ENCODE measurements at places on chromosomes 5 and 9. TPM values are rescaled to one million over a fixed set of nuclear protein-coding genes. Genes with fewer than 3 reads are reported as not detected.
A peak's percentile ranks its signal among the peaks of the same experiment; 100 is the strongest.

The ECM2 gene
- polyA plus RNA-seq = 1.9 TPM

GRCh38 chr5:38319491-38319890, 61.1 kb downstream of the EGFLAM start:
- DNase-seq = no peak

The TGFBI gene
- polyA plus RNA-seq = 987 TPM

The C8G gene
- polyA plus RNA-seq = 0.60 TPM

The ECSCR gene
- 0.38 TPM for polyA plus RNA-seq

DNA sequence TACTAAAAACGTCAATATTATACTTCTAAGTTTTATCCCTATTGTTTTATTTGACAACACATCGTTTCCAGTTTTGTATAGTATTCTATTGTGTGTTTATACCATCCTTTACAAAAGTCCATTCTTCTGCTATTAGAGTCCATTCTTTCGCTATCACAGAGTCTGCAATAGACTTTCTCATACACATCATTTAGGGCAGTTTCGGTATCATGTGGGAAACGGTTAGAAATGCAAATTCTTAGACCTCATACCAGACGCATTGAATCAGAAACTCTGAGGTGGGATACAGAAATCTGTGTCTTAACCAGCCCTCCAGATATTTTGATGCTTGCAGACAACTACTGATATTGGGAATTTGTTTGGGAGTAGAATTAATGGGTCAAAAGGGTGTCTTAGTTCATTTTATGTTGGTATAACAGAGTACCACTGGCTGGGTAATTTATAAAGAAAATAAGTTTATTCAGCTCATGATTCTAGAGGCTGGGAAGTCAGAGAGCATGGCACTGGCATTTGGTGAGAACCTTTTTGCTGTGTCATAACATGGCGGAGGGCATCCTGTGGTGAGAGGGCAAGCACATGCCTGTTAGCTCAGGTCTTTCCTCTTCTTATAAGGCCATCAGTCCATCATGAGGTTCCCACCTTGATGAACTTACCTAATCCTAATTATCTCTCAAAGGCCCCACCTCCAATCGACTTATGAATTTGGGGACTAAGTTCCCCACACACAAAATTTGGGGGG, 21.1 kb downstream of the CARTPT start:
- no peak for DNase-seq

- DNase-seq = no peak
Measured at GRCh38 chr5:11164531-11165294, 403.7 kb upstream of the DAP start.

- DNase-seq = no peak
Measured at GRCh38 chr5:135367076-135367475, 32.0 kb downstream of the MACROH2A1 start.

DNA sequence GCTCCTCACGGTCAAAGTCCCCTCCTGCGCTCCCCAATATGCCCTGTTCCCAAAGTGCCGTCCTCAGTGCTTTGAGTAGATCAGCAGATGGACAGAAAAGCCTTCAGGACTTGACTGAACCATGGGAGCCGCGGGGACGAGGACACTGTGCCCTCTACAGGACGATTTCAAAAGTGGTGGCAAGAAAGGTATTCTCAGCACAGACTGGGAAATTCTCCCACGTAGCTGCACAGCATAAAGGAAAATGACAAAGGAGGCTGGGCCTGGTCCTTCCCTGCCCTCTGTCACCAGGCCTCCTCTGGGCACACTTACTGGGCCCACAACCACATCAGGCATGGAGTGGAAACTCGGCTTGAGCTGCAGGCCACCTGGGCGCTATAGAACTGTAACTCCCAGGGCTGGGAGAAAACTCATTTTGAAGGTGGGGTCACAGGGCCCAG, 16.7 kb upstream of the MTMR12 start:
- no peak for DNase-seq

- DNase-seq = peak; percentile 99
Measured at GRCh38 chr9:70601000-70601951, 186.8 kb upstream of the KLF9 start.

The CEL gene
- polyA plus RNA-seq = 0.49 TPM

The BARHL1 gene
- not detected for polyA plus RNA-seq

- DNase-seq = no peak
Measured at GRCh38 chr9:129166623-129167557, 11.2 kb downstream of the IER5L start.

The SPINK4 gene
- not detected for polyA plus RNA-seq

- no peak for DNase-seq
Measured at GRCh38 chr5:97628807-97629206, 445.8 kb upstream of the RIOK2 start.

GRCh38 chr5:132420706-132421272, 51.3 kb downstream of the SLC22A5 start:
- no peak for DNase-seq

The PCDHB7 gene
- polyA plus RNA-seq = 0.31 TPM

DNA sequence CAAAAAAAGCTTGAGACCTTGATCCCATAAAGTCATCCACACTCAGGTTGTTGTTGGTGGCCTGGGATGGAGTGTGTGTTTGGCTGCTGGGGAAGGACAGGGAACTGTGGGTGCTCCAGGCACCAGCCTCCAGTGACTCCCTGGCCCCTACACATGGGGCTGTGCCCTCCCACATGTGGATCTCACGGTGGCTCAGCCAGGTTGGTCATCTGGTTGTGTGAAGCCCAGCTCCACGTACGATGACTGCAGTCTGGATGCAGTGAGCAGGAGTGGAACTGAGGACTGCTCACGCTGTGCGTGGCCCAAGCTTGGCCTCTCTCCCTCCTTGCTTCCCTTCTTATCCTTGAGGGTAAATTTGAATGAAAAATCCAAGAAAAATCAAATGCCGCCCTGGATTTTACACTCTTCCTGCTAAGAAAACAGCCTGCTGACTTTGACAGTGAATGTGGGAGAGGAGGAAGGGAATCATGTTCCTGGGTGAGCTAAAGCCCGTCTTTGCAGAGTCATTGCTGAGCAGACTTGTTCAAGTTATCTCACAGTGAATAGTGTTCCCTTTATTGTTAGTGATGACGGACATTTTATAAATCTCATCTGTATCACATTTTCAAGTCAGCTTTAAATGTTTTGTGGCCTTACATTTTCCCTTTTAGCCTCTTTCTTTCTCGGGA, 65.1 kb upstream of the CACNA1B start:
- no peak for DNase-seq

- no peak for DNase-seq
Measured at GRCh38 chr9:26413611-26414010, 479.0 kb downstream of the CAAP1 start.

DNA sequence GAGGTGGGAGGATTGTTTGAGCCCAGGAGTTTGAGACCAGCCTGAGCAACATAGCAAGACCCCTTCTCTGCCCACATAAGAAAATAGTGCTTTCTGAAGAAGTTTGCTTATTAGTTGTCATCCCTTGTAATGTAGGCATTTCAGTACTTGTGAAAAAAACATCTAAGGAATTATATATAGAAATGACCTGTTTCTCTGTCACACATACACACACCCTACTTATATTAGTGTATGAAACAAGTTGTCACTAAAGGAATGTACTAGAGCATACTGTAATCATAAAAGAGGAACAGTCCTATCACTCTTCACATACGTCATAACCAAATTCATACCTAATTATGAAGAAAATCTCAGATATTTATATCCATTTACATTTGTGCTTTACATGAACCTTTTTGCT, 122.0 kb downstream of the NIPBL start:
- no peak for DNase-seq

DNA sequence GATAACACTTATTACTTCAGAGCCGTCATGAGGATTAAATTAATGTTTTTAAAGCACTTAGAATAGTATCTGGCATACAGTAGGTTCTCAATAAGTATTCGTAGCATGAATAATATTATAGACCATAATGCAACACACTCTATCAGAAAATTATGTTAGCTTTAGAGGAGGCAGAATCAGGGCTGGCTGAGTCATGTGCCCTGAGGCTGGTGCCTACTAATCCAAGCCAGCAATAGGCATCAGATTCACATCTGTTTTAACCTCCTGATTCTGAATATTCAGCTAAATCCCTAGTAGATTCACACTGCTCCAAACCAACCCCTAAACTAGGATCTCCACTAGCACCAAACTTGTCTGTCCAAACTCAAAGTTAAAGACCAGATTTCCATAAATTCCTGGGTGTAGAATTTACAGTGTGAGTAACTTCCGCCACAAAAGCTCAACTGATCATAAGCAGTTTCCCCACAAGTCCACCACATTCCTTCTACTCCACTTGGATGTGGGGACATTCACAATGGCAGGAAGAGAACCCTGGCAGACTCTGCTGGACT, 170.0 kb upstream of the DAPK1 start:
- no peak for DNase-seq

DNA sequence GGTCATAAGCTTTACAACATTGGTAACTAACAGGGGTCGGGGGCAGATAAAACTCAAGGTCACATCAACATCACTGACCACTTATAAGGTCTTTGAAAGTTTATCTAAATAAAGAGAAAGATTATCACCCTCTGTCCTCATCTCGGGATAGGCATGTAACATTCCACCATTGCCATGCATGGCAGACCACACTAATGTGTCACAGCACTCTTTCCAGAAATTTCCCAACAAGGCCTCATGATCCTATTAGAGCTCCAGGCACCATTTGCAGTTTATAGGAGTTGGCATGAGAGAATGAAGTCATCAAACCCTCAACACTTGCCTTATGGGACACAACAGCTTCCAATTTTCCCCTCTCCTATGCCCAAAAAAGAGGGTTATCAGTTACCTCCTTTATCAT, 31.9 kb upstream of the ZNF622 start:
- DNase-seq = no peak

The TLE1 gene
- 8.8 TPM for polyA plus RNA-seq

- DNase-seq = no peak
Measured at GRCh38 chr5:103973669-103974068, 411.1 kb upstream of the NUDT12 start.

The PCDHB5 gene
- 0.22 TPM for polyA plus RNA-seq

DNA sequence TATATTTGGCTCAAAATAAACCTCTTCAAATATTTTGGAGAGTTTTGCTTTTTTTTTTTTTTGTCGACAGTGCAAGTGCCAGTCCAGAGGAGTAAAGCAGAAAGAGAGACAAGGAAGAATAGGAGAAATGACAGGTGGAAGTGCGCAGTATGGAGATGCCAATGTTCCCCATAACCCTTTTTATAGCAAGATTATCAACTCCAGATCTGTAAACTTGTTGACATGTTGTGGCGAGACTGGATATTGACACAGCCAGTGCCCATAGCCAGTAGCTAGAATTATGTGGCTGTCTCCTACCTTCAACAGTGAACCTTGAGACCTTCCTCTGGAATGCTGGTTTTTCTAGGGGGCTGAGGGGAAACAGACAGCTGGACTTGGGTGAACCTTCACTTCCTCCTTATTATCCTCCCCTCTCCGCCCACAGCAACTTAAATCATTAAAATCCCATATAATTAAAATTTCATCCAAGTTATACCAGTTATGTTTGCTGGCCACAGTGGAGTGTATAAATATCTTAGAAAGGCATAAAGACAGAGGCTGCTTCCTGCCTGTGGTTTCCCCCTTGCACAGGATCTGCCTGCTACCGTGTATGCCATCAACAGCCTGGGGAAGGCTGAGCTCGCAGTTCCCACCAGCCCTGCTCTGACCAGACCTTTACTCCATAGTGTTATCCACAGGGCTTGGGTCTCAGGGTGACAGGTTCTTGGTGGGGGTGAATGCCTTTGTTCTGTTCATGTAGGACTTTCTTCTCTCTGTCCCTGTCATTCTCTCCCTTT, 112.3 kb upstream of the ANKH start:
- no peak for DNase-seq

GRCh38 chr5:161513942-161514341, 32.6 kb downstream of the GABRB2 start:
- no peak for DNase-seq

The CCL27 gene
- polyA plus RNA-seq = 0.12 TPM

GRCh38 chr5:125394661-125395280, 648.3 kb upstream of the ZNF608 start:
- no peak for DNase-seq

The SUSD3 gene
- 0.98 TPM for polyA plus RNA-seq

The OBP2B gene
- not detected for polyA plus RNA-seq

- no peak for DNase-seq
Measured at GRCh38 chr9:121353241-121354061, 16.6 kb downstream of the STOM start.

The PCDHGB3 gene
- 3.0 TPM for polyA plus RNA-seq

DNA sequence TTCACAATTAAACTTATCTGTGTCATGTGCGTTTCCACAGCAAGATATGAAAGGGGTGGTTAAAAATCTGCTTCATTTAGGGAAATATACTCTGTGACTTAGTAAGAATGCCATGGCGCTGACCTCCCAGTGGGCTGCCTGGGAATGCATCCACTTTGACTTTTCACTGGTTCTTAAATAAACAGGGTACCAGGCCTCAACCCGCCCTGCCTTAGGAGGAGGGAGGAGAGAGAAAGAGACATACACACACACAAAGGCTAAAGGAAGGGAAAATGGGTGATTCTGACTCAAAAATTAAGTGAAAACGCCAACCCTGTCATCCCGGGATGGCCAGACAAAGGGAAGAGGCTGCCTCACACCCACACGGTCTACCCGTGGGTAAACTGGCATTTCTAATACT, 122.1 kb downstream of the EBF1 start:
- DNase-seq = no peak

- DNase-seq = no peak
Measured at GRCh38 chr5:173602423-173602822, 14.0 kb downstream of the BOD1 start.

GRCh38 chr5:25362799-25363198, 718.0 kb upstream of the CDH10 start:
- no peak for DNase-seq

The NR5A1 gene
- polyA plus RNA-seq = not detected

- no peak for DNase-seq
Measured at GRCh38 chr5:21212026-21212425, 1224.0 kb upstream of the CDH18 start.

- no peak for DNase-seq
Measured at GRCh38 chr9:111282845-111283244, 47.2 kb downstream of the OR2K2 start.

- DNase-seq = no peak
Measured at GRCh38 chr5:142590451-142591231, 95.2 kb downstream of the FGF1 start.

The SAXO1 gene
- polyA plus RNA-seq = not detected

DNA sequence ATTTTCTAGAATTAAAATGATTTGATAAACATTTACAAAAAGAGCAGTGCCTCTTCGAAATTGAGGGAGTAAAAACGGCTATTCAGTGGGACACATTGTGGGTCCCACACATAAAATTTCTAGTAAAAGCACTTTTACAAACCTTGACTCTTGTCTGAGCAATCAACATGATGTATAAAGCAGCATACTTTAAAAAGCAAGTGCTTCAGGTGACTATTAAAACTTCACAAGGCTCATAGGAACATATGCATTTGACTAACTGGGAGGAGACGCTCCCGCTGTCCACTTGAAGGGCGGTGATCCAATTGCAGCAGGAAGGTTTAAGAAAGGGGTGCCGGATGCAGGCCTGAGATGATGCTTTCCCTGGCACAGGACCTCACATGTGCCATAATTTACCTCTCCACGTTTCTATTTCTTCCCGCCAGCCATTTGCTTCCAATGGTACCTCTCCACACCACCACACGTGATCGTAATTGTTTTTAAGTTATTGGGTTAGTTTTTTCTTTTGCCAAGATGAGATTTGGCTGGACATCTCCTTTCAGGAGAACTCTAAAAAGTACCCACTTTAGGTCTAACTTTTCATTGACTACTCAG, 1.8 kb downstream of the MCTP1 start:
- DNase-seq = no peak

The FGD3 gene
- polyA plus RNA-seq = not detected

- no peak for DNase-seq
Measured at GRCh38 chr5:112973904-112974303, 2.7 kb upstream of the DCP2 start.

The PRUNE2 gene
- 0.78 TPM for polyA plus RNA-seq

The ZNF883 gene
- polyA plus RNA-seq = 1.3 TPM
